ENCODE measurements at places on chromosomes 2 and 18. TPM values are rescaled to one million over a fixed set of nuclear protein-coding genes. Genes with fewer than 3 reads are reported as not detected.

Gene ITPRIPL1
- total RNA-seq = 2.7 TPM

Gene MOCOS
- 0.42 TPM for total RNA-seq

Gene POTEJ
- not detected for total RNA-seq

Gene LRP2
- not detected for total RNA-seq

Gene DCDC2C
- not detected for total RNA-seq

Gene RSAD2
- total RNA-seq = 0.67 TPM

Gene SIX3
- total RNA-seq = not detected

Gene SLC4A1AP
- total RNA-seq = 21.4 TPM

Gene PSTPIP2
- 0.51 TPM for total RNA-seq

Gene MZT2B
- total RNA-seq = 143 TPM

Gene EFR3B
- total RNA-seq = 0.07 TPM

Gene LAMA3
- not detected for total RNA-seq

Gene PLCD4
- 1.0 TPM for total RNA-seq

Gene MFSD2B
- total RNA-seq = not detected

Gene ANKRD30B
- total RNA-seq = not detected

Gene MROH2A
- total RNA-seq = not detected

Gene PCARE
- total RNA-seq = not detected

Gene CFAP65
- total RNA-seq = not detected

Data from activated B cell treated with CpG ODN at 0.5 μM for 24 hours (primary cell).